Activated naive CD4-positive, alpha-beta T cell treated with anti-CD3 and anti-CD28 coated beads for 36 hours (primary cell): ENCODE measurements at places on chromosomes 11 and 22. TPM values are rescaled to one million over a fixed set of nuclear protein-coding genes. Genes with fewer than 3 reads are reported as not detected.

The LPXN gene
- 85.1 TPM for total RNA-seq

The ZBTB16 gene
- 1.5 TPM for total RNA-seq

DNA sequence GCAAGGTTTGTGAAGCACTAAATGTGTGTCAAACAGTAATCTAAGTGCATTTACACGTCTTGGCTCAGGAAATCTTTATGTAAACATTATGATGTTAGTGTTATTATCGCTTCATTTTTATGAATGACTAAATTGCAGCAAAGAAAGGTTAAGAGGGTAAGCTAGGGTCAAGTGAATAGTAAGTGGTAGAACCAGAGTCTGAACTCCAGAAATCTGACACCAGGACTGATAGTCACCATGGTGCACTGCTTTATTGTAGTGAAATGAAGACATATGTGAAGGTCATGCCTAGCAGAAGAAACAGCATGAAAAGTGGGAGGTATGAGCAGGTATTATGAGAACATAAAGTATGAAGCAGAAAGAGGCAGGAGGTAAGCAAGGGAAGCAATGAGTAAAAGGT is 368.7 kb upstream of the TENM4 start:
- DNase-seq = no peak

DNA sequence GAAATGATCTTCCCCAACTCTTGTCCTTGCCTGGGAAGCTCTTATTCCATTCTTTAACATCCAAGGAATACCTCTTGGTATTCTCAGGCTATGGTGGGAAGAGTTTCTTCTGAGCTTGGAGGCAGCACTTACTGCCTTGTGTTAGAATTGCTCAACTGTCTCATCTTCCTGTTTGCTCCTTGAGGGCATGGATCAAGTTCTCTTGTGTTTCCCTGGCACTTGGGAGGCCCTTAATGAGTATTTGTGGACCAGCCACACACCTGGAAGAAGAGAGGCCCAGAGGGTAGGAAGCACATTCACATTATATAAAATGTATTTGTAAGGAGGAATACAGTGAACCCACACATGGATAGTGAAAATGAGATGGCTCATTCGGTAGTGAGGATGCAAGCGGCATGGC is 3.4 kb upstream of the SORL1-AS1 start:
- DNase-seq = no peak

- DNase-seq = no peak
Measured at GRCh38 chr11:134742224-134742612, 330.2 kb upstream of the B3GAT1 start.
